A549 (cell line): ENCODE measurements at places on chromosomes 3 and 15. TPM values are rescaled to one million over a fixed set of nuclear protein-coding genes. Genes with fewer than 3 reads are reported as not detected.

TIPIN gene
- 28.2 to 37.0 TPM (median 28.4 TPM) in 3 replicates for polyA plus RNA-seq

DNA sequence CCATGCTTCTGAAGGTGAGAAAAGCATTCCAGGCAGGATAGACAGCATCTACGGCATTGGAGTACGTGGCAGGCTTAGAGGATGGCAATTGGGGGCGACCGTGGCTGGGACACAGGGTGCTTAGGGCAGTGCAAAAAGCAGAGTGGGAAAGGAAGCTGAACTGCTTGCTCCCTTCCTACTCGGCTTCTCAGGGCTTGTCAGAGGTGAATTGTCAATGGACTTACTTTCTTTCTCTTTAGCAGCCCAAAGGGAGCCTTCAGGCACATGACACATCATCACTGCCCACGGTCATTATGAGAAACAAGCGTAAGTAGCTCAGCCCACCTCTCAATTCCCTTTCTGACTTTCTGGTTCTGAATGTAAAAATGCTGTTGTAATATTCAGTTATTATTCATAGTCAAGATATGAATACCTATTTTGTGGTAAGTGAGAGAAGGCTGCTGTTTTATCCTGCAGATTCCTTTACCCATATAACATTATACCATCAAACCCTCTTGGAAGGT lies 84.3 kb downstream of the KLHL25 start:
- no peak for DNase-seq

GRCh38 chr15:59317211-59317610 lies 55.5 kb downstream of the MYO1E start:
- no peak for DNase-seq

DNA sequence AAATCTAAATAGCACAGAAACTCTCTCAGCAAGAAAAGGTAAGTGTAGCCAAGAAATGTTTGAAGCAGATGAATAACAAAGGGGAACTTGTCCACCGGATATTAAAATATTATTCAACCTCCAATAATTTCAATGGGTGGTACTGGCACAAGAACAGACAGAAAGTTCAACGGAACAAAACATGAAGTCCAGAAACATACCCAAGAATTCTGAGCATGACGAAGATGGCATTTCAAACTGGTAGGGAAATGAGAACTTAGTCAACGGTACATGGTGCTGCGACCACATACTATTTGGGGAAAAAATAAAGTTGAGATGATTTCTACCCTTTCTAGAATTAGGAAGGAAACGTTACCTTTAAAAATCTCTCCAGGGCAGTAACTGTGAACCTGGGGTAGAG lies 5.5 kb downstream of the CHSY1 start:
- DNase-seq = no peak

GRCh38 chr3:38952721-38953120 lies 99.0 kb downstream of the SCN11A start:
- no peak for DNase-seq

- DNase-seq = no peak
Observed at GRCh38 chr3:108008931-108009639, 81.7 kb downstream of the CD47 start.

- DNase-seq = no peak
Observed at GRCh38 chr15:96692826-96693225, 362.3 kb downstream of the NR2F2 start.

SLC6A20 gene
- not detected in 3 replicates for polyA plus RNA-seq

FEZF2 gene
- not detected in 3 replicates for polyA plus RNA-seq

- no peak for DNase-seq
Observed at GRCh38 chr15:87850916-87851315, 405.6 kb downstream of the NTRK3 start.

DNA sequence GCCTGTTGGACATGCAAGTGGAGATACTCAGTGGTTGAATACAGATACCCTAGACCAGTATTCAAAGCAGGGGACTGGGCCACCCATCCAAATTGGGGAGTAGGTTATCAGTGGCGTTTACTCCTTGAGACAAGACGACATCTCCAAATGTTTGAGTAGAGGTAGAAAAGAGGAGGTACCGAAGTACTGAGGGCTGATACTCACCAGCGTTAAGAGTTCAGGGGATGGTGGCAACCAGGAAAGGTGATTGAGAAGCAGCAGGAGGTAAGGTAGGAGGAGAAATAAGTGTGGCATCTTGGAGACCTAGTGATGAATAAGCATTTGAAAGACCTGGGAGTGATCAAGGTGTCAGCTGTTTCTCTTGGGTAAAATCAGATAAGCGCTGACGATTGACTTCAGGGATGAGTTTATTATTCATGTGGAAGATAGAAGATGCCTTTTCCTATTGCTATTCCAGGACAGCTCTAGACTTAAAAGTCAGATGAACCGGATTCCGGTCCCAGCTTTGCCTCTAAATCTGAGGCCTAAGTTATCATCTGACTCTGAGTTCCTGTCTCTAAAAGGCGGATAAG lies 96.3 kb downstream of the GHSR start:
- DNase-seq = no peak

DNA sequence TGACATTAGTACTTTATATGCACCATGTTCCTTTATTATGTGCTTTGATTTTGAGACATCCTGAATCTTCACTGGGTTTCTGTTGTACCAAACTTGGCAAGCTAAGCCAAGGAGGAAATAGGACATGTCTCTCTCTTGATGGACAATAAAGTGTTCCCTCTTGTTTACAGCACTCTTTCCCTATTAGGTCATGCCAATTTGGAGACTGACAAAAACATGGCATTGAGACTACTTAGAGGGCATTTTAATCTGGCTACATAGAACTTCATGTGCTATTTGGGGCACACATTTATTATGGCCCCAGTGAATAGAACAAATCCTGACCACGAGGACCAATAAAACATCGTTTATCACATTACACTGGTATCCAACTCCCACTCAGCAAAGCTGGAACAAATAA lies 85.3 kb upstream of the TNFSF10 start:
- DNase-seq = no peak

- no peak for DNase-seq
Observed at GRCh38 chr3:144263706-144264105, 292.1 kb downstream of the DIPK2A start.

DNA sequence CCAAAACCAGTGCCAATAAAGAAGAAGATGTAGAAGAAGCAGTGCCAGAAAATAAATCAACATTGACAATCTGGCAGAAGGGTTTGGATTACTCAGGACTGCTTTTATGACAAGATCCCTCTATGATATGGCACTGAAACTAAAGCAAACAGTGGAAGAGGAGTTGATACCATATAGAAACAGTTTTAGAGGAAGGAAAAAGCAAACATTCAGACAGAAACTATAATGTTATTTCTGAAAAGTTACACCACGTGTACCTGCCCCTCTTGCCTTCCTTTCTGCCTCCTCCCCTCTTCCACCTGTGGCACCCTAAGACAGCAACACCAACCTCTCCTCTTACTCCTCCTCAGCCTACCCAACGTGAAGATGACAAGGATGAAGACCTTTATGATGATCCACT lies 63.0 kb downstream of the SFMBT1 start:
- no peak for DNase-seq

DNA sequence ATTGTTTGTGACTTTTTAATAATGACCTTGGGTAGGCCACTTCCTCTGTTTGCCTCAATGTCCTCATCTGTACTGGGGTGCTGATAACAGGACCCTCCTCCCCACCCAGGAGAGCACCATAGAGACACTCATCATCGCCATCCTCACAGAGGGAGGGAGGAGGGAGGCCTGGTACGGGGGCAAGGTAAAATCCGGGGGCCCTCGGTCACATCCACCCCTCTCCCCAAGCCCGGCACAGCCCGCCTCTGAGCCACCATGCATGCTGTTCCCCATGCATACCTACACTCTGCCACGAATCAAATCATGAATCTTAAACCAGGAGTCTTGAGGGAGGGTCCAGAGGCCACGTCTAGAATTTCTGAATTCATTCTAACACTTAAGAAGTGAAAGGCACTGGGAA lies 74.9 kb upstream of the IQSEC1 start:
- no peak for DNase-seq

DNA sequence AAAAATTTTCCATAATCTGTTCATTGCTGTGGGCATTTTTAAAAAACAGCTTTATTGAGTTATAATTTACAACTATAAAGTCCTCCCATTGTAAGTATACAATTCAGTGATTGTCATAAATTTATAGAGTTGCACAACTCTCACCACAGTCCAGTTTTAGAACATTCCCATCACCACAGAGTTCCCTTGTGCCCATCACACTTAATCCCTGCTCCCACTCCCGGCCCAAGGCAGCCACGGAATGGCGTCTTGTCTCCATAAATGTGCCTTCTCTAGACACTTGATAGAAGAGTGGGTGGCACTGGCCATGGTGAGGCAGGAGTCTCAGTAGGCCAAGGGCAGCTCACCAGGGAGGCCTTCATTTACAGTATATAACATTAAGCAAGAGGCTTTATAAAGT lies 6.3 kb downstream of the TSEN2 start:
- DNase-seq = no peak

GRCh38 chr3:56296361-56296760 lies 171.9 kb downstream of the ERC2 start:
- no peak for DNase-seq

GRCh38 chr3:71441217-71441924 lies 142.2 kb downstream of the FOXP1 start:
- DNase-seq = no peak

PLSCR4 gene
- polyA plus RNA-seq = 5.8 to 10.1 TPM (median 8.3 TPM) in 3 replicates

DNA sequence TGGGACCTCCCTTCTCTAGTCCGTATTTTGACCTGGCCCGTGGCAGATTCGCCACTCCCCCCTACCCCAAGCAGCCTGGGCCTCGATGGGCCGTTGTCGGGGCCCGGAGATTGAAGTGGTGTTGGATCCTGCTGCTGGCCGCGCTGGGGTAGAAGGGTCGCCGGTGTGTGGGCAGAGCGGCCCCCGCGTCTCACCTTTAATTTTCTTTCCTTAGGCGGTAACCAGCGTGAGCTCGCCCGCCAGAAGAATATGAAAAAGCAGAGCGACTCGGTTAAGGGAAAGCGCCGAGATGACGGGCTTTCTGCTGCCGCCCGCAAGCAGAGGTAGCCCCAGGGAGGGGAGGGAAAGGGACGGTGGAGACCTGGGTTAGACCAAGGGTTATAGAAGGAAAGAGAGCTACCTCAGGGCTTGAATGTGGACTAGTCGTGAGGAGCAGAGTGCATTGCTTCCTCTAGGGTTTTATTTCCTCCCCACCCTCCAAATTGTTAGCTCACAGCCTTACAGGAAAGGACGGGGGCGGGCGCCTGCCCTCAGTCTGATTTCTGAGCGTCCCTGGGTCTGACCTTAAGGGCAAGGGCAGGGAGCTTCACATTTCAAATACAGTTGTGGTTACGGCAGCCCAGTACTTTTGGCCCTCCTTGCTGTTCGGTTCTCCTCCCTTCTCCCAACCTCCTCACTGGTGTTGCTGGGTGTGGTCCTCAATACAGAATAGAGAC lies 799 bp downstream of the SERF2 start:
- no peak for DNase-seq

- peak; percentile 18 for DNase-seq
Observed at GRCh38 chr3:14647976-14648955, 3.3 kb upstream of the CCDC174 start.

DNA sequence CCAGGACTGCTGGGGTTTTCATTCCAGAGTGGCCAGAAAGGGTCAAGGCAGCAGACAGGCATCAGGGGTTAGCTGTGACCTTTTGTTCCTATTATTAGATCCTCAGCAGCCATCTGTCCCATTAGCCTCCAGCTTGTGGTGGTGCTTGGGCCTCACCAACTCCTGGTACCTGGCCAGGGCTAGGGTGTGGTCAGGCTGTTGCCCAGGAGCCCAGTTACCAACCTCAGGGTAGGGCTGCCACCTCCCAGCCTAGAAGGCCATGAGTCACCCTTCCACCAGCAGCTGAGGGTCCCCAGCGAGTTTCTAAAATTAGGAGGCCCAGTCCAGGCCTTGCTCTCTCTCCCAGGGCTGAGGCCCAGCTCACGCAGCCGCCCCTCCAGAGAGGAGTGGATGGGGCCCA lies 12.2 kb downstream of the TMEM43 start:
- DNase-seq = no peak

DNA sequence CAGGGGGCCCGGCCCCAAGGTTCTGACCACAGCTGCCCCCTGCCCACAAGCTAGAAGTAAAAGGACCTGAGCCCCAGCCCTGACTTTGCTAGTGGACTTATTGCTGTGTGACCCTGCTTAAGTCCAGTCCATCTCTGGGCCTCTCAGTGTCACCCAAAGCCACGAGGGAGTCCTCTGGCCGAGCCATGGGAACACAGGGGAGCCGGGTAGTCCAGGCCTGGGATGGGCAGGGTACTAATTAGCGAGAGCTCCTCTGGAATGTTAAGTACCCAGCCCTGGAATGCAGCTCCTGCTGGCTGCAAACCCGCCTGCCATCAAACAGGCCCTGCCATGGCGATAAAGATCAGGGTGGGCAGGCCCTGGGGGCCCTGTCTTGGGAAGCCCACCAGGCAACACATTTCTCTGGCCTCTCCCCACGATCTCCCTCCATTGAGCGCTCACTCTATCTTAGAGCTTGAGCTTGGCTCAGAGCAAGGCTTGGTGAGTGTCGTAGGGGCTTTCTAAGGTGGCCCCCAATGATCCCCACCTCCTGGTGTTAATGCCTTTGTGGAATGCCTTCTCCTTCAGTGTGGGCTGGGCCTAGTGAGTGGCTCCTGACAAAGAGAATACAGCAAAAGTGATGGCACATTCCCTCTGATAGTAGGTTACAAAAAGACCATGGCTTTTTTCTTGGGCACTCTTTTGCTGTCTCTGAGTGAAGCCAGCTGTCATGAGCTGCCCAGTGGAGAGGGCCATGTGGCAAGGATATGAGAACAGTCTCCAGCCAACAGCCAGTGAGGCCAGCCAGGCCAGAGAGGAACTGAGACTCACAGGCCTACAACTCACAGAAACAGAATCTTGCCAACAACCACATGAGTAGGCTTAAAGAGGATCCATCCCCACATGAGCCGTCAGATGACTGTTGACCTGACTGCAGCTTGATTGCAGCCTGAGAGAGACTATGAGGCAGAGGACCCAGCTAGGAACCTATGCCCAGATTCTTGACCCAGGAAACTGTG lies 133.1 kb downstream of the SMAD6 start:
- no peak for DNase-seq

COMMD2 gene
- 20.5 to 23.0 TPM (median 22.9 TPM) in 3 replicates for polyA plus RNA-seq

TRAT1 gene
- polyA plus RNA-seq = not detected in 3 replicates
